Stimulated activated CD8-positive, alpha-beta memory T cell treated with anti-CD3 and anti-CD28 coated beads, Interleukin-4, amount 100 ng/mL, for 1 hour (primary cell): ENCODE measurements at places on chromosomes 7 and 10.

DNA sequence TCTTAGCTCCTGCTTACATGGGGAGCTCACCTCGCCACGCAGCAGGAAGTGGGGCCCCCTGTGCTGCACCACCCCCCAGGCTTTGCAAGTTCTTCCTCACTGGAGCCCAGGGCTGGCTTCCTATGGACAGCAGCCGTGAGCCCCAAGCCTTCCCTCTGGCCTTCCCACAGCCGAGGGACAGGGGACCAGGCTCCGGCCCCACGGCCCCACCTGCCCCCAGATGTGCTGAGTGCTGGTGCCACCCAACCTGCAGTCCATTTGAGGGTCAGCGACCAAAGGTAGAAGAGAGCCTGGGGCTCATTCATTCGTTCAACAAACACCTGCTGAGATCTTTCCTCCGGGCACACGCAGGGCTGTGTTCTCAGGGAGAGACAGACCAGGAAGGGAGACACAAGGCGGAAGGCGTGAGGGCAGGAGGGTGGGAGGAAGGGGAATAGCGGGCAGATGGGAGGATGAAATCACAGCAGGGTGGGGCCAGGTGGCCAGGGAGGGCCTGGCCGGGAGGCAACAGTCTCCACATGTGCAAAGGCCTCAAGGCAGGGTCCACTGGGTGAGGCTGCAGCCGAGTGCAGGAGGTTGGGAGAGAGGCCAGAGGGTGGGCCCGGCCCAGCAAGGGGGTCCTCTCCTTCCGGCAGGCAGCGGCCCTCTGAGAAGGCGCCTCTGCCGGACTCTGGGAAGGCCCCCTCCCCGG lies 100.1 kb downstream of the FOXL3 start:
- no peak for DNase-seq

DNA sequence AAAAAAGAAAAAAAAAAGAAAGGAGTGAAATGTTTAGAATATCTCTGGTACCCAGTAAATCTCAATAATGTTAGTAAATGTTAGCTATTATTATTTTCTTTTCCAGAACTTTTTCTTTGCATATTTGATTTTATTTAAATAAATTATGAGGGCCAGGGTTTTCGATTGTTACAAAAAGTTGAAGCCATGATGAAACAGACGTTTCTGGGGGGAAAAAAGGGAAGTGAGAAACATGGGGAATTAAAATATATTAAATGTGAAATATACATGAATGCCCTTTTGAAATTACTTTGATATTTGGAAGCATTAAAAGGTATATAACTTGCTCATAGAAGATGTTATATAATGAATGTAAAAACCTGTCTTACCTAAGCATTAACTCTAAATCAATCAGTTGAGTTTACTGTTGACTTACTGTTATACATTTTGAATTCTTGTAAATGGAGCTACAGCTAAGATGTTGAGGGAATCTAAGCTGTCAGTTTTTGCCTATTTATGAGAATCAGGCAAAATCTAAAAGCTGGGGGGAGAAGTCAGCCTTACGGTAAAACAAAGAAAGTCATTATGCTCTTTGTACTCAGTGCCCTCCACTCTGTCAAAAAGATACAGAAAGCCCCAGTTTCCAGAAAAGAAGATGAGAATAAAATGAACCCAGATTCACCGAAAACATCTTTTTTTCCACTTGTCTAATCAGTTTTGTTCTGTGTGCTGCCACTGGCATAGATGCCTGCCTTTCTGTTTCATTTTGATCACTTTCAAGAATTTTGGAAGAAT lies 30.0 kb upstream of the KDM7A start:
- no peak for DNase-seq

DNA sequence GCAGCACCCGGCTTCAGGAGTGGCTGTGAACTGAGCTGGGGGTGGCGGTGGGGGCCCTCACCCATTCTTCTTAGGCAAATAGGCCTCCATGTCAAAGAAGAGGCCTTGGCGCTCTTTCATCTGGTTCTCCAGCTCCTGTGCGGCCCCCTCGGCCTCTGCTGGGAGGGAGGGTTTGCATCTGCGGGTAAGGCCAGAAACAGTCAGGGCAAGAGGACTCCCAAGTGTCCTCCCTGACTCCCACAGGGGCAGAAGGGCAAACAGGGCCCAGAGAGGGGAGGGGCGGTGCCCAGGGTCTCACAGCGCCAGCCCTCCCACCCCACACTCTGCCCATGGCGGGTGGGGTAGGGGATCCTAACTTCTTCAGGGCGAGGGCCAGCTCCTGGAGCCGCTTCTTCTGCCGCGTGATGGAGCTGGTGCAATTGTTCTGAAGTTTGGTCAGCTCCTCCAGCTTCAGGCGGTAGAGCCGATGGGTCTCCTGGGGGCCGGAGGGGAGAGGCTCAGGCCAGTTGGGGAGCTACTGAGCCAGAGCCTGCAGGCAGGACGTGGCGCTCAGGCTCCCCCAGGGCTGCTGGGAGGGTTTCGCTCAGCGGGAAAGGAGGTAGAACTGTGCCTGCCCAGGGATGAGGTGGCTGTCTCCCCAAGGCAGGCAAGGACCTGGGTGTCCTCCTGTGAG lies 2.2 kb downstream of the TMEM120A start:
- no peak for DNase-seq

DNA sequence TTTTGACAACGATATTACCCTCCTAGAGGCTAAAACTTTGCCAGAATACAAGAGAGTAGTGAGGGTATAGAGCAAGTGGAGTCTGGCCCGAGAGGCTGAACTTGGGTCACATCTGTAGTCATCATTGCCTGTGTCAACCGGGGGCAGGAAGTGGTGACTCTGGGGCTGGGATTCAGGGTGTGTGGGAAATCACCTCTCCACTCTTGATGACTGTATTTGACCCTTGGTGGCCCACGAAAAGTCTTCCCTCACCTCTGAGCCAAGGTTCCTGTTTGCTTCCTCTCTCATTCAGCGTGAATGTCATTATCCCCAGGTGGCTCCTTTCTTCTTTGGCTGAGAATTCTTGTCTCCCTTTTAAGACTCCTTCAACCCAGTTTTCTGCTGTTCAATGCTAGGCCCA lies 240.4 kb downstream of the ABCA13 start:
- DNase-seq, result no peak

- no peak for DNase-seq
These were observed 2.5 kb downstream of the PSMA2 start for GRCh38 chr7:42929449-42929848.

GRCh38 chr10:46053534-46054434 lies 7.7 kb upstream of the MSMB start:
- DNase-seq, result no peak

- DNase-seq, result no peak
These were observed 1.3 kb upstream of the CDK14 start for GRCh38 chr7:90594751-90595317.

DNA sequence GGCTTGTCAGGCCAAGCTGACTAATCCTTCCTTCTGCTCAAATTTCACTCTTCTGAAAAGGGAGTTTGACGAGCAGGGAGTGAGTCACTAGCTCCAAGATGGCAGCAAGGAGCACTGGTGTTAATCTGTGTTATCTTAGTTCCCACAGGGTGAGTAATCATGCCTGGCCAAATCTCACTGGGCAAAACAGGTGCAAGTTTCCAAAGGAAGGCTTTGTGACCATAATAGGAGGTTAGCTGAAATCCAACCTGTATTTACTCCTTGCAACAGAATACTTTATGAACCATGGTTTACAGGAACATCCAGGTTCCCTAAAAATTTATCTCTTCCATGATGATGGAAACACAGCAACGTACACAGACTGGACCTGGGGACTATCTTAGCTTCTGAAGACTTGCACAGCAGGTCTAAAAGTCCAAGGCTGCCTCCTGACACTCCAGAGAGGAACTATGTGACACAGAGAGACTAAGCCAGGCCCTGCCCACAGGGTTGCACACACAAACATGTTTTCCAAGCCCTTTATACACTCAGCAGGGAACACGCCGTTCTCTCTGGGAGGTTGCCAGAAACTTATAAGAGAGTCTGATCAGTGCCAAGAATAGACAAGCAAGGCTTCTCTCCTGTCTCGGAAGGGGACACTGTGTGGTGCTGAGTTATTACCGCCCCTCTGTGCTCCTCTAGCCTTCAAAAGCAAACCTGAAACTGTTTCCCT lies 46.3 kb downstream of the PDK4 start:
- no peak for DNase-seq
